ENCODE measurements at places on chromosomes 5 and 9.

DNA sequence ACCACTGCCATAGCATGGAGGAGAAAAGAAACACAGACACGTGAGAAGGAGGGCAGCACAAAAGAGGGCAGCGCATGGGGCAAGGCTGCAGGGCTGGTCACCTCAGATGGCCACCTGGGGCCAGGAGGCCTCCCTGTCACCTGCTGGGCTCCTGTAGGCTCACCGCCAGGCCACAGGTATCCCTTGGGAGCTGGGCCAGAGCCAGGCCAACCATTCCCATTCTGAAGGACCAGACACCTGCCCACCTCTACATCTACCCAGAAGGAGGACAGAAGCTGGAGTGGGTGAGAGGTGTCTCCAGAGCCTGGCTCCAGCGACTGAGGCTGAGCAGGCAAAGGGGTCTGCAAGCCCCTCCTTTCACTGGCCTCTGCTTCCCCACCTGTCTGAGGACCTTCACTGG is 103.1 kb downstream of the PAX5 start:
- DNase-seq: no peak

- no peak for DNase-seq
Observed at GRCh38 chr5:141359790-141360426, at the start of gene PCDHGB2. Gene PCDHGB2, plus strand, starts transcription at chr5:141359994. Its CDS starts 142 bp downstream, at chr5:141360136.

DNA sequence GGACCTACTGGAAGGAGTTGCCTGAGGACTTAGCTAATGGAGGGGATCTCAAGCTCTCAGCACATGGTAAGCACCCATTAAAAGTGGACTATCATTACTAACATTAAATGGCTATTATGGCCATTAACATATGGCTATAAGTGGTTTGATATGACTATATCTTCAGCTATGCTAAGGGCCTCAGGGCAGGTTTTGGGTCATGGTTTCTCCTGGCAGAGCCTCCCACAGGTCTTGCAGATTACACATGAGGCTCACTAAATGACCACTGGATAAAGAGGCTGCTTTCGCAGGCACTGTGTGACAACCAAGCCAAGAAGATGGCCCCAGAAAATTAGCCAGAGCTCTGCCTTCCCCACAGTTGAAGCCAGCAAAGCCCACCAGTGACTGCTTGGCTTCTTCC is 15.4 kb downstream of the CCNJL start:
- DNase-seq: no peak

GRCh38 chr9:105117234-105117633 is 127.2 kb upstream of the SLC44A1 start:
- no peak for DNase-seq

DNA sequence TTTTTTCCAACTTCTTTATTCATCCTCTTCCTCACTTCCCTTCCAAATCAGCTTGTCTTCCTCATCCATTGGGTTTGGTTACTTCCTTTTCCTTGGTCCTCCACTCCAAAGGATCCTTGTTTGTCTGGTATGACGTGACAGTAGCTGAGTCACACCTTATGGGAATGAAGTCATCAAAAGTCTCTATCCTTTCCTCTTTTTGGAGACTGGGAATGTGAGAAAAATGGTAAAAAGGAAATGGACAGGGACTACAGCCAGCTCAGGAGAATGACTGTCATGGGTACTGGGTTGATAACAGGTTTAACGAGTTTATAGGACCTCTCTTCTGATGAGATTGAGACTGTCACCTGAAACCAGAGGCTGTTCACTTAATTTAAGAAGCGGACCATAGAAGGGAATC is 76.2 kb upstream of the MYO10 start:
- DNase-seq: no peak

GRCh38 chr9:2664174-2665065 is 42.8 kb downstream of the VLDLR start:
- no peak for DNase-seq

DNA sequence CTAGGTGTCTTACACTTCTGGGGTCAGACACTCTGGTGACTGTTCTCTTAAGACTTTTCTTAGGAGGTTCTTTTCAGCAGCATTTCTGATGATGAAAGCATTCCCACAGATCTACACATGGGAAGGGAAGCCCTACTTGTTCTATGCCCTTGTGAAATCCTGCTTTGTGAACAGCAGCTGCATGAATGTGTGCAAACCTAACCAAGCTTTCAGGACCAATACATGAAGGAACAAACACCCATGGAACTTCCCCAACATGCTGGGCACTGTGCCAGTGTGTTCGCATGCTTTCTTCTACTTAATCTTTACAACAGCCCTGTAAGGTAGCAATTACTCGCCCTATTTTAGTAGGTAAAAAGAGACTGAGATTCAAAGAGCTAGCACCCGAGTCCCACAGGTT is 439.9 kb upstream of the KLF4 start:
- DNase-seq: no peak

DNA sequence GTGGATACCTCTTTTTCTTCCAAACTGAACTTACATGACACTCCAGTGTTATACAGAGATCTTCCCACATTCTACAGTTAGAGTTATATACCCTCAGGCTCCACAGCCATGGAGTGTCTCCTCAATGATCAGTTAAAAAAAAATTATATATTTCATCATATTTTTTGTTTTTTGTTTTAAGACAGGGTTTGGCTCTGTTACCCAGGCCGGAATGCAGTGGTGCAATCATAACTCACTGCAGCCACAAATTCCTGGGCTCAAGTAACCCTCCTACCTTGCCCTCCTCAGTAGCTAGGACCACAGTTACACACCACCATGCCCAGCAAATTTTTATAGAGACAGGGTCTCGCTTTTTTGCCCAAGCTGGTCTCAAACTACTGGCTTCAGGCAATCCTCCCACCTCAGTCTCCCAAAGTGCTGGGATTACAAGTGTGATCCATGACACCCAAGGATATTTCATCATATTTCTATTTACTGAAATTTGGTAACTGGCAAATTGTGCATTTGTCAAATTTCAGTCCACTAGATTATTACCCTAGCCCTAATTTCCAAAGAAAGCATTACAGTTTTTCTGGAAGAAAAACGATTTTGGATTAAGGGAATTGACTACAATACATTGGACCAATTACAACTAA is 18.1 kb upstream of the SCAI start:
- no peak for DNase-seq

GRCh38 chr9:83379045-83379444 is 159.2 kb downstream of the FRMD3 start:
- no peak for DNase-seq

DNA sequence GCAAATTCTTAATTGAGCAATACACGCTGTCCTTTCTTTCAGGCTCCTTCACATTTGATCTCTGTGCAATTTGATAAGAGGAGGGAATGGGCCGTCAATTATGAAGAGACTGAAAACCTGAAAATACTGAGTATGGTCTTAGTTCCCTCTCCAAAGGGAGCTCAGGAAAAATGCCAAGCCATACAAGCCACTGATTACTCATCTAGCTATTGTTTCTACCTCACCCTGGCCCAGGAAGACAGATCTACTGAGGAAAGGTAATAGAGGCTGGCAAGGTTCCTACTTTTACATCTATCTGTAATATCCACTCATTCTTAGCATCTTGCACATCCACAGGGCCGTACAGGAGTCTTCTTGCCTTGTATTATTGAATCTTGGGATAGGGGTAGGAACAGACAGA is 23.7 kb upstream of the TNC start:
- DNase-seq: no peak

GRCh38 chr5:102295534-102296177 is 428 bp downstream of the SLCO4C1 start:
- DNase-seq: no peak

- DNase-seq: no peak
Observed at GRCh38 chr5:135651156-135651555, 72.4 kb upstream of the CXCL14 start.

DNA sequence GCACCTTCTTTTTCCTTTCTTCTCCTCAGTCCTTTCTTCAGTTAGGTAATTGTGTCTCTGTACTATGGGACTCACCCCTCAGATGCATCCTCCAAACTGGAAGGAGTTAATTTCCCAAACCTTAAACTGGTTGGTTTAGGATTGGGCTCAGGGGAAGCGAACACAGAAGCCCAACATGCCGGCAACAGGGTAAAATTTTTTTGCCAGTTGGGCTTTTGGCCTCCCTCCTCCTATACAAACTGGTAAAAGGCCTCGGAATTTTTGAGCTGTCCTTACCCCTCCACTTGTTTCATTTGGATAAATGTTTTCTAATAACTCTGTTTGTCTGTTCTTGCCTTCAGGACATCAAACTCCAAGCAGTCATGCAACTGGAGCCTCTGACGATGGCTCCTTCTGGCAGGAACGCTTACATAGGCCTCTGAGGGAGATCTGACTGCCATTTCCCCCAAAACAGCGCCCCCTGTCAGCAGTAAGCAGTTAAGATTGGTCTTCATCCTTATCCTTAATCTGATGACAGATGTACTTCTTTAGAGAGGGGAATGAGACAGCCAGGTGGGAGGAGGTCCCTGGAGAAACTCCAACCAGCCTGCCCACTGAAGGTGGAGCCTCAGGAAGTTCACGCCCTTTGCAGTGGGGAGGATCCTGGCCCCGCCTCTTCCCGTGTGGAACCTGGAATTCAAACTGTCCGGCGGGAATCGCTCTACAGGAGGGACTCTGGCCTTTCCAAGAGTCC is 57.8 kb upstream of the SPINK5 start:
- no peak for DNase-seq

- DNase-seq: no peak
Observed at GRCh38 chr9:121860213-121860612, 208.8 kb downstream of the DAB2IP start.

- no peak for DNase-seq
Observed at GRCh38 chr5:52875827-52876226, 88.1 kb downstream of the ITGA1 start.

DNA sequence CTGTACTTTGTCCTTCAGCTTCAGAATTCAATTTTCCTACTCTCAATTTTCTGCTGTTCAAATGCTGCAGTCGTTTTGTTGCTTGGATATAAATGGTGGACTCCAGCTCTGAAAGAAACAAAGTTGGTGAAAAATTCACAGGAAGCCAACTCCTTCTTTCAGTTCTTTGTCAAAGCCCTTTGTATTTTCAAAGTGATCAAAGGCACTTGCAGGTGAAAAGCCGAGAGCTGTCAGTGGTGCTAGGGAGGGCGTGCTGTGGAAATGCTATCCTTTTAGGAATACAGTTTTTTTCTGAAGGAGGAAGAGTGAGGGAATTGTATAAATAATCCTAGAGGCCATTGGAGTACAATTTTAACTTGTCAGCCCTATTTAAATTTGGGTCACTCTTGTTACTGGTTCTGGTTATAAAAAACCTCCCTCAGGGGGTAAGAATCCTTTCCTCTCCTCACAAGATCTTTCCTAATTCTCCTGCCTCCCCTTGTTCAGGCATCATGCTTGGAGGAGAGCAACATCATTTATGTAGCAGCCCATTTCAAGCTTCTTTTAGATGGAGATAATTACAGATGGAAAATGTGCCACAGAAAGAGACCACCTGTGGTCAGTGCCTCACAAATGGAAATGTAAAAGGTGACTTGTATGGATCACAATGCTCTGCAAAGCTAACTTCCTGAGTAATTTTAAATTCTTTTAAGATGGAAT is 62.5 kb upstream of the GHR start:
- no peak for DNase-seq

DNA sequence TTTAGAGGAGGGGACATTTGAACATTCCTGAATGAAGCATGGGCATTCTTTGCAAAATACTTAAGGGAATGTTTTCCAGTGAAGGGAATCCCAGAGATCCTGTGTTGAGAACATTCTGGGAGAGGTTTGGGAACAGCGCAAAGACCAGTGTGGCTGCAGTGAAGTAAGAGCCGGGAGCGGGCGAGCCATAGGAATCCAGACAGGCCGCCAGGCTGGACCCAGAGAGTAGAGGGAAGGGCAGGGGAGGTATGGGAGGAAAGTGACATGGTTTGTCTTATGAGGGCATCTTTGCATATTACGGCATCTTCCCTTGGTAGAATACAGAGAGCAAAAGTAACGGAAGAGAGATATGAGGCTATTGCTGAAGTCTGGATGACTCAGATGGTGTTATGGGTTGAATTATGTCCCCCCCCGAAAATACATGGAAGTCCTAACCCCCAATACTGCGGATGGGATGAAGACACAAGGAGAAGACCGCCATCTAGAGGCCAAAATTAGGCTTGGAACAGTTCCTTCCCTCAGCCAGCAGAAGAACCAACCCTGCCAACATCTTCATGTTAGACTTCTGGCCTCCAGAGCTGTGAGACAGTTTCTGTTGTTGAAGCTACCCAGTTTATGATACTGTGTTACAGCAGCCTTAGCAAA is 268.2 kb downstream of the MAST4 start:
- DNase-seq: no peak

- DNase-seq: peak; percentile 83
Observed at GRCh38 chr5:178120607-178121357, 7.5 kb downstream of the N4BP3 start.

- DNase-seq: no peak
Observed at GRCh38 chr5:62326302-62326701, 20.3 kb downstream of the KIF2A start.

DNA sequence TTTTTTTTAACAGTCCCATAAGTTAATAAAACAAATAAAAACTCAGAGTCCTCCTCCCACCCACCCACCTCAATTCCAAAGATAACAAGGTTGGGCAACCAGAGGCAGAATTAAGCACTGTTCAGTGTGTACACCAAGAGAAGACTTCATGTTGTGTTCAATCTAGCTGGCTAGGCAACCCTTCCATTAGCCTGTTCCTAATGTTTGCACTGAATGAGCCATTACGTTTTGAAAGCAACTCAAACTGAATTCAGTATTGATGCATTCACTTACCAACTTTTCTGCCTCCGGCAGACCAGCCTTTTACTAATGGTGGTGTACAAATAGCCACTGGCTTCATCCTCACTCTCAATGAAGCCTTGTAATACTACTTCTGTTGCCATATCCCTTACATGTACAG is 47.5 kb downstream of the PBX3 start:
- DNase-seq: no peak

DNA sequence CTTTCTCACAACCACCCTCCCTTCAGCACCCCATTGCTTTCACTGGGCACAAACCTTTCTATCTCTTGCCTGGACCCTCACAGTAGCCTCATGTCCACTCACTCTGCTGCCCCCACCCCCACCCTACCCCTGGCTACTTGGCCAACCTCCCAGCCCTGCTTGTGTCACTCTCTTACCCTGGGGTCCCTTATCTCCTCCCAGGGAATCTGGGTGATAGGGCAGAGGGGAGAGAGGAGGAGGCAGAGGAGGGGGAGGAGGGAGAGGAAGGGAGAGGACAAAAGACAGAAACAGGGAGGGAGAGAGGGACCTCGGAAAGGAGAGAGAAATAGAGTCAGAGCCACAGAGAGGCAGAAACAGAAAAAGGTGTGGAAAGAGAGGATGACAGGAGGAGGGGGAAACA is 25.0 kb upstream of the KIF12 start:
- DNase-seq: no peak

- DNase-seq: no peak
Observed at GRCh38 chr5:178866946-178867345, 7.2 kb downstream of the ZNF354B start.

DNA sequence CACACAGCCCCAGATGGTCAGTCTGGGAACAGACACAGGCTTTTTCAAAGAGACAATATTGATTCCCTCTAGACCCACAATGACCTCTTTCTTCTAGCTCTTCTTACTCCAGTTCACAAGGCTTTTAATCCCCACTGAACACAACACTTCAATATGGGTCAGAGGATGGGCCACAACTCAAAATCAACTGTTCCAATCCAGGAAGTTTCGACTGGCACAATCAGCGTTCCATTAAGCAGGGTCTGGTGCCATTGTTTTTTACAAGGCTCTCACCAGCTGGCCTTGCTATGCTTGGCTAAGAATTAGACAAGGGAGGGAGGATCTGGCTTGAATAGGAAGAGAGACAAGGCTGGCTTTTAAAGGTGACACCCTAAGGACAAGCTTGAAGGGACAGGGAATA is 199.4 kb upstream of the SLC24A2 start:
- no peak for DNase-seq

GRCh38 chr9:90124961-90125360 is 517.7 kb downstream of the DIRAS2 start:
- DNase-seq: no peak

- DNase-seq: no peak
Observed at GRCh38 chr9:136757751-136758140, 297 bp downstream of the LCN8 start.

Data from activated naive CD4-positive, alpha-beta T cell (primary cell).